ENCODE measurements at places on chromosomes 1 and 21.

DNA sequence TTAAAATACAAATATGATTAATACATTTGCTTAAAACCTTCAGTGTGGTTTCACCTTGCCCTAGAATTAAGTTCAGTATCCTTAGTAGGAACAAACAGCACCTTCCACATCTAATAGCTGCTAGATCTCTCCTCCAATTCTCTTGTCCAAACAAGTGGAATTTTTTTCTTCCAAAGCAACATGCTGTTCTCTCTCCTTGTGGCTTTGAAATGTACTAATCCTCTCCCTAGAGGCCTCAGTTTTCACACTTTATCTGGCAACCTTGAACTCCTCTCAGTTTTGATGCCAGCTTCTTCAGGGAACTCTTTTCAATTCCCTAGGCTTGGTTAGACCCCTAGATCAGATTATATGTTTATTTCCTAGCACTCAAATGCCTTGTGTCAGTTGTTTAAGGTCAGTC lies 87.0 kb downstream of the GLUL start:
- no peak for DNase-seq

GRCh38 chr1:107153014-107153413 lies 12.2 kb downstream of the NTNG1 start:
- no peak for DNase-seq

DNA sequence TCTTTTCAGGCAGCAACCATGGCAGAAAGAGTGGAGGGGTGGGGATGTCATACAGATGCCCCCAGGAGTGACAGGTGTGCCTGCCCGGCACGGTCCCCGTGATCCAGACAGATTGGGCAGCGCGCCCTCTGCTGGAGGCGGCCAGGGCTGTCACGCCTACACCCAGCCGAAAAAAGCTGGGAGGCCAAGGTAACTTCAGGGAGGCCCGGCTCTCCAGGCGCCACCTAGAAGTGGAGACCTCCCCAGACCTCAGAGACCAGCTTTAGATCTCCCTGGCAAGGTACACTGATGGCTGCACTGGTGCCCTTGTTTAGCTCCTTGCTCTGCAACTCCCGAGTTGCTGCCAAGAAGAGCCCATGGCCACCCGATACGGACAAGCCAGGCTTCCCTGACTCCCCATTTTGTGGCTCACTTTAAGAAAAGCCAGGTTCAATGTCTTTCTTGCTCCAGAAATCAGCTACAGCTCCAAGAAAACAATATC lies 6.6 kb downstream of the GOLT1A start:
- DNase-seq = peak; percentile 48

DNA sequence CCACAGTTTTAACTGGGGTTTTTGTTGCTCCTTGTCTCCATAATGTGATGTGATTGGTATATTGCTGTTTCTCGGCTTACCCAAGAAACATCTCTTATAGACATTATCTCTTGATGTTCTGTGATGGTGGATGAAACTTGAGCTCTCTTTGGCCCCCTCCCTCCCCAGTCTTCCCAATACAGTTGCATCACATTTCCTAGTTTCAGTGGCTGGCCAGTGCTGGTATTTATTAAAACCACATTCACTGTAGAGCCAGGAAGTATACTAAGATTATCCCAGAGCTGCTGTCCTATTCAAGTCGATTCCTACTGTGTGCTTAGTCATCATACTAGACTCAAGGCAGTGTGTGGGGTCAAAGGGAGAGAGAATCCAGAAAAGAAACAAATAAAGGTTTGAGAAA lies 244.4 kb downstream of the KAZN start:
- DNase-seq = no peak

Data from Ammon's horn (tissue), 1 donor.